ENCODE measurements at places on chromosomes 6 and 20. TPM values are rescaled to one million over a fixed set of nuclear protein-coding genes. Genes with fewer than 3 reads are reported as not detected.

GRCh38 chr6:139923964-139924475 is 549.6 kb upstream of the CITED2 start:
- H3K4me1 ChIP-seq, result peaks cover 2% of the 10 kb centered on the region
- no peaks in the 10 kb centered on the region for H3K27me3 ChIP-seq
- no peaks in the 10 kb centered on the region for H3K36me3 ChIP-seq
- H3K4me3 ChIP-seq, result no peak overlapping the region

DNA sequence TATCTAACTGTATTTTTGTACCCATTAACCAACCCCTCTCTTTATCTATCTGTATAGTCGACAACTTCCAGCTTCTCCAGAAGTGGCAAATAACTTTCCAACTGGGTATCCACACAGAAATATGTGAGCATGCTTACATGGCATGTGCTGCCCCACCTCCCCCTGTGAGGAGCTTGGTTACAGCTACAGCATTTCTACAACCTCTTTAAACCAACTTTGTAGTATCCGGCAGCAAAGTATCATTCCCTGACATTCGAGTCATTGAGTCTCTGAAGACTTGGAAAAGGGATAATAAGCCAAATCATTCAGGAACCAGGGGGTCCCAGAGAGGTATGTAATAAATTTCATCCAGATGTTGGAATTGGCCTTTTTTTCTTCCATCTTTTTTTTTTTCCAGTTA is 48.2 kb upstream of the ASIP start:
- no peak for DNase-seq
- no peaks in the 10 kb centered on the region for H3K4me1 ChIP-seq
- no peaks in the 10 kb centered on the region for H3K27me3 ChIP-seq
- H3K27ac ChIP-seq, result no peak overlapping the region

DNA sequence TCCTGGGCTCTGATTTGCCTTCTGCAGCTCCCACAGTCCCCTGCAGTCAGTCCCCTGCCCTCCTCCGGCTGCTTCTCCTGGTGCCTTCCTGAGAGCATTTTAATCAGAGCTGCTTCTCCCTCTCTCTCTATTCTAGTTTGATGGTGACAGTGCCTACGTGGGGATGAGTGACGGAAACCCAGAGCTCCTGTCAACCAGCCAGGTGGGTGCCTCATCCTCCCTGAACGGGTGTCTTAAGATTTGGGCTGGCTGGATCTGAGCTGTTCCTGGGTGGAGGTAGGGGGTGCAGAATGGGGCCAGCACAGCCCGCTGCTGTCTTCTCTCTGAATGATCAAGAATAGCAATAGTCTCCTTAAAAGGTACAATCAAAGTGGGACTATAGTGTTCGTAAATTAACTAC is 58.6 kb downstream of the TOX2 start:
- no peaks in the 10 kb centered on the region for H3K27me3 ChIP-seq
- no peak overlapping the region for H3K4me3 ChIP-seq
- H3K27ac ChIP-seq, result no peak overlapping the region
- peaks cover 6% of the 10 kb centered on the region for H3K4me1 ChIP-seq
- DNase-seq, result no peak
- no peaks in the 10 kb centered on the region for H3K36me3 ChIP-seq

- no peak for DNase-seq
- no peaks in the 10 kb centered on the region for H3K27me3 ChIP-seq
- no peaks in the 10 kb centered on the region for H3K36me3 ChIP-seq
- H3K4me1 ChIP-seq, result no peaks in the 10 kb centered on the region
- no peak overlapping the region for H3K27ac ChIP-seq
Measured at GRCh38 chr6:8513174-8513573, 77.8 kb upstream of the SLC35B3 start.

COL9A1 gene
- total RNA-seq, result 14.4 TPM

TNNC2 gene
- 5.7 TPM for total RNA-seq

- no peak overlapping the region for H3K4me3 ChIP-seq
- DNase-seq, result no peak
- H3K27ac ChIP-seq, result no peak overlapping the region
- H3K27me3 ChIP-seq, result no peaks in the 10 kb centered on the region
- H3K4me1 ChIP-seq, result peaks cover 2% of the 10 kb centered on the region
Measured at GRCh38 chr6:158707120-158707820, 57.4 kb downstream of the SYTL3 start.

- no peak overlapping the region for H3K27ac ChIP-seq
- no peaks in the 10 kb centered on the region for H3K36me3 ChIP-seq
- DNase-seq, result no peak
- peaks cover 2% of the 10 kb centered on the region for H3K4me1 ChIP-seq
Measured at GRCh38 chr6:21181866-21182265, 411.7 kb upstream of the SOX4 start.

ECT2L gene
- not detected for total RNA-seq

GHRH gene
- not detected for total RNA-seq

GRCh38 chr20:5662769-5663168 is 87.4 kb upstream of the SHLD1 start:
- no peaks in the 10 kb centered on the region for H3K27me3 ChIP-seq
- DNase-seq, result no peak
- H3K4me3 ChIP-seq, result no peak overlapping the region

ULBP2 gene
- not detected for total RNA-seq

DNA sequence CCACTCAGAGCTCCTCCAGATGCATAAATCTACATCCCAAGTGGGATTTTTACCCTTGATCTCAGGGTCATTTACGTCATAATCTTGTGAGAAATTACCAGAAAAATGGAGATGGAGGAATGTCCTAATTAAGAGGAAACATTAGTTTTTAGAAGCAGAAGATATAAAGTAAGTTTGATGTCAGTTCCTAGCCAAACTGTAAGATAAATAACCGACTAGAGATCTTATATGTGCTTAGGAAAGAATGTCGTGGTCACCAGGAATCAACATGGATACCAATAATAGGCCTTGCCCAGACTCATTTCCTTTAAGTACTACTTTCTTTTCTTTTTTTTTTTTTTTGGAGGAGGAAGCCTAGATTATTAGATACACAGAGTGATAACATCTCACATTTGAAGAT is 186.9 kb downstream of the UTRN start:
- no peaks in the 10 kb centered on the region for H3K27me3 ChIP-seq
- no peak overlapping the region for H3K4me3 ChIP-seq
- peaks cover 3% of the 10 kb centered on the region for H3K4me1 ChIP-seq
- H3K36me3 ChIP-seq, result peaks cover 24% of the 10 kb centered on the region
- no peak overlapping the region for H3K27ac ChIP-seq
- DNase-seq, result no peak

GRCh38 chr6:31614075-31614619 is 887 bp upstream of the AIF1 start:
- no peaks in the 10 kb centered on the region for H3K36me3 ChIP-seq
- H3K4me1 ChIP-seq, result peaks cover 2% of the 10 kb centered on the region
- H3K27me3 ChIP-seq, result no peaks in the 10 kb centered on the region

DCDC2 gene
- 0.15 TPM for total RNA-seq

RXRB gene
- 18.1 TPM for total RNA-seq

NOX3 gene
- not detected for total RNA-seq

- no peak overlapping the region for H3K27ac ChIP-seq
- H3K27me3 ChIP-seq, result no peaks in the 10 kb centered on the region
- H3K4me3 ChIP-seq, result no peak overlapping the region
- DNase-seq, result no peak
- no peaks in the 10 kb centered on the region for H3K36me3 ChIP-seq
Measured at GRCh38 chr20:57157106-57157691, 109.2 kb downstream of the BMP7 start.

FITM2 gene
- total RNA-seq, result 2.0 TPM

- DNase-seq, result no peak
- peaks cover 19% of the 10 kb centered on the region for H3K27me3 ChIP-seq
- H3K4me3 ChIP-seq, result no peak overlapping the region
Measured at GRCh38 chr20:25064561-25065071, 6.7 kb upstream of the ACSS1 start.

ENPP4 gene
- 4.4 TPM for total RNA-seq

DNA sequence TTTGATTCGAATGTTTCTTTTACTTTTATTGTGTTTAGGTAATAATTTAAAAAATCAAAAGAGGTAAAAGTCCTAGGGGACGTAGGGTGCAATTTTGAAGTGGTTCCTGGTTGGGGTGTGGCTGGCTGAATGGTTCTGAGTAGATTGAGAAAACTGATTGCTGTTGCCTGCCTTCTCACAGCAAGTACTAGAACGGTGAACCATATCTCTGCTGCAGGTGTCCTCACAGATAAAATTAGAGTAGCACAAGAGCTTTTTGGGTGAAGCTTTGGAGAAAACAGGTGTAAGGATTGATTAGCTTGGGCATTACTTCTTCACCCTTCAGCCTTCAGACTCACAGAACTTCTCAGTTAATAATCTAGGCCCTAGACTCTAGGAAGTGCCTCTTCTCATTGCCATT is 19.8 kb upstream of the GJA10 start:
- H3K4me3 ChIP-seq, result no peak overlapping the region
- H3K4me1 ChIP-seq, result no peaks in the 10 kb centered on the region
- H3K27me3 ChIP-seq, result no peaks in the 10 kb centered on the region
- DNase-seq, result no peak

GRCh38 chr6:40160826-40161225 is 226.6 kb upstream of the MOCS1 start:
- H3K27ac ChIP-seq, result no peak overlapping the region
- no peak for DNase-seq

GRCh38 chr20:55561259-55561658 is 444.1 kb downstream of the CBLN4 start:
- H3K27ac ChIP-seq, result no peak overlapping the region
- H3K27me3 ChIP-seq, result no peaks in the 10 kb centered on the region
- no peaks in the 10 kb centered on the region for H3K36me3 ChIP-seq
- DNase-seq, result no peak
- no peaks in the 10 kb centered on the region for H3K4me1 ChIP-seq

DNA sequence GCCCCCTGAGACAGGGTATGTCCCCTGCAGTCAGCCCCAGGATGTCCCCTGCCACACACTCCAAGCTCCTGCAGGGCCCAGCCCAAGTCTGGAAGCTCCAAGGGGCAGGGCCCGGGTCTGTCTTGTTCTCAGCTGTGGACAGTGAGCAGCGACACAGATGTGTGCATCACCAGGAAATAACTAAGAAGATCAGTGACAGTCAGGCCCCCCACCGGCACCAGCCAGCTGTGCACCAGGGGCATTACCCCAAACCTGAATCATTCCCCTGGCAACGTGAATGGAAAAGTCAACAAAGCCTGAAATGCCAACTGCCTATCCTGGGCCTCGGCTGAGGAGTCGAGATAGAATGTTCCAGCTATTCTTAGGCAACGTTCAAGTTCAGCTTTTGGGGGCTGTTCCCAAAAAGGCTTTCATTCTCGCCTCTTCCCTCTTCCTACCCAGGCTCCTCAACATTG is 105.0 kb downstream of the PREX1 start:
- no peaks in the 10 kb centered on the region for H3K27me3 ChIP-seq
- no peak for DNase-seq
- H3K4me1 ChIP-seq, result no peaks in the 10 kb centered on the region

DNA sequence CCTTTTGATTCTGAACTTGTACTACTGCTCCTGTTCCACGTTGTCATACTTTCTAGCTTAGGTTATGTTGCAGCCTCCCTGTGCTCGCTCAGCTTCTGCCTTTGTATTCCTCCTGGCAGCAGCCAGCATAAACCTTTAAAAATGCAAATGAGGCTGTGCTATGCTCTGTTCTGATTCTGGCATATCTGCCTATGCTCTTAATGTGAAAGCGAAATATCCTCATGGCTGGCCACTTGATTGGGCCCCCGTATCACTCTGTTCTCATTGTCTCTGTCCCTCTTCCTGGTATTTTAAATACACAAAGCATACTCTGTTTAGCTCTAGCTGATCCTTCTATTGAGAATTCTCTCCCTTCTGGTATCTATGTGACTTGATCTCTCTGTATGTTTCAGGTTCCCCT is 139.0 kb downstream of the JARID2 start:
- H3K27me3 ChIP-seq, result no peaks in the 10 kb centered on the region
- no peak overlapping the region for H3K4me3 ChIP-seq
- no peaks in the 10 kb centered on the region for H3K36me3 ChIP-seq
- H3K4me1 ChIP-seq, result peaks cover 49% of the 10 kb centered on the region
- DNase-seq, result no peak
- no peak overlapping the region for H3K27ac ChIP-seq

GRCh38 chr20:33061658-33062028 is 7.9 kb downstream of the BPIFB3 start:
- no peaks in the 10 kb centered on the region for H3K36me3 ChIP-seq
- H3K4me3 ChIP-seq, result no peak overlapping the region
- H3K27me3 ChIP-seq, result no peaks in the 10 kb centered on the region
- H3K27ac ChIP-seq, result no peak overlapping the region
- no peaks in the 10 kb centered on the region for H3K4me1 ChIP-seq

FAM209B gene
- total RNA-seq, result 0.82 TPM

MYL9 gene
- 193 TPM for total RNA-seq

- no peaks in the 10 kb centered on the region for H3K36me3 ChIP-seq
- no peak overlapping the region for H3K27ac ChIP-seq
- H3K4me1 ChIP-seq, result no peaks in the 10 kb centered on the region
- DNase-seq, result no peak
Measured at GRCh38 chr6:73873081-73873480, 177.1 kb downstream of the CD109 start.

CD24 gene
- total RNA-seq, result 2,327 TPM

- no peak overlapping the region for H3K27ac ChIP-seq
- no peaks in the 10 kb centered on the region for H3K4me1 ChIP-seq
- H3K27me3 ChIP-seq, result no peaks in the 10 kb centered on the region
- H3K4me3 ChIP-seq, result no peak overlapping the region
Measured at GRCh38 chr20:56870271-56870670, 241.2 kb downstream of the TFAP2C start.

DEK gene
- total RNA-seq, result 228 TPM

- no peaks in the 10 kb centered on the region for H3K27me3 ChIP-seq
- no peak for DNase-seq
- H3K27ac ChIP-seq, result no peak overlapping the region
- no peaks in the 10 kb centered on the region for H3K4me1 ChIP-seq
- H3K36me3 ChIP-seq, result no peaks in the 10 kb centered on the region
Measured at GRCh38 chr6:84072442-84072997, 38.9 kb downstream of the MRAP2 start.

SIRPG gene
- not detected for total RNA-seq

GRCh38 chr6:139376604-139377218 is 2.3 kb upstream of the CITED2 start:
- H3K4me3 ChIP-seq, result peak overlapping the region; percentile 96
- H3K27me3 ChIP-seq, result no peaks in the 10 kb centered on the region
- H3K27ac ChIP-seq, result no peak overlapping the region
- peaks cover 3% of the 10 kb centered on the region for H3K36me3 ChIP-seq
- H3K4me1 ChIP-seq, result peaks cover 10% of the 10 kb centered on the region
- no peak for DNase-seq

SLC25A27 gene
- total RNA-seq, result 9.5 TPM

TPX2 gene
- total RNA-seq, result 125 TPM

DNA sequence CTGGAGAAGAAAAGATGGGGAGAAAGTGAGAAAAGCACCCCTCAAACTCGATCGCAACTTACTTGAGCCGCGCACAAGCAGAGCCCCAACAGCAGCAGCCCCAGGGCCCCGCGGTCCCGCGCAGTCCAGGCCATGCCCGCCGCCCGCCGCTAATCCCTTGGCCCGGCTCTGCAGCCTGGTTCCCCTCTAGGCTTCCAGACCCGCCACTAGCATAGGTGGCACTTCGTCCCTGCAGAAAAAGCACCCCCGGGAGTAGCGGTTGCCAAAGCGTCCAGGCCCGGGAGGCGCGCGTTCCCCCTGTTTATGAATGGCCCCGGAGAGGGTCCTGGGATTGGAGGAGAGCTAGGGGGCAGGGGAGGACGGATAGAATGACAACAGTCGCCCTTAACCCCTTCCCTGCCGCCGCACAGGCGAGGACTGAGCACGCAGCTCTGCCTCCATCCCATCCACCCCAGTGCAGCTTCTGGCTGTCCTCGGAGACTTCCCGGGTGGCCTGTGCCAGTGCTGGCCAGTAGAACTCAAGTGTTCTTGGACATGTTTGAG is 19.9 kb downstream of the COL9A1 start:
- H3K36me3 ChIP-seq, result no peaks in the 10 kb centered on the region
- H3K4me3 ChIP-seq, result peak overlapping the region; percentile 28
- H3K27ac ChIP-seq, result no peak overlapping the region
- H3K4me1 ChIP-seq, result peaks cover 8% of the 10 kb centered on the region

MLN gene
- not detected for total RNA-seq
